Fibroblast of skin of right biceps (primary cell): ENCODE measurements at places on chromosomes 3 and 15.

DNA sequence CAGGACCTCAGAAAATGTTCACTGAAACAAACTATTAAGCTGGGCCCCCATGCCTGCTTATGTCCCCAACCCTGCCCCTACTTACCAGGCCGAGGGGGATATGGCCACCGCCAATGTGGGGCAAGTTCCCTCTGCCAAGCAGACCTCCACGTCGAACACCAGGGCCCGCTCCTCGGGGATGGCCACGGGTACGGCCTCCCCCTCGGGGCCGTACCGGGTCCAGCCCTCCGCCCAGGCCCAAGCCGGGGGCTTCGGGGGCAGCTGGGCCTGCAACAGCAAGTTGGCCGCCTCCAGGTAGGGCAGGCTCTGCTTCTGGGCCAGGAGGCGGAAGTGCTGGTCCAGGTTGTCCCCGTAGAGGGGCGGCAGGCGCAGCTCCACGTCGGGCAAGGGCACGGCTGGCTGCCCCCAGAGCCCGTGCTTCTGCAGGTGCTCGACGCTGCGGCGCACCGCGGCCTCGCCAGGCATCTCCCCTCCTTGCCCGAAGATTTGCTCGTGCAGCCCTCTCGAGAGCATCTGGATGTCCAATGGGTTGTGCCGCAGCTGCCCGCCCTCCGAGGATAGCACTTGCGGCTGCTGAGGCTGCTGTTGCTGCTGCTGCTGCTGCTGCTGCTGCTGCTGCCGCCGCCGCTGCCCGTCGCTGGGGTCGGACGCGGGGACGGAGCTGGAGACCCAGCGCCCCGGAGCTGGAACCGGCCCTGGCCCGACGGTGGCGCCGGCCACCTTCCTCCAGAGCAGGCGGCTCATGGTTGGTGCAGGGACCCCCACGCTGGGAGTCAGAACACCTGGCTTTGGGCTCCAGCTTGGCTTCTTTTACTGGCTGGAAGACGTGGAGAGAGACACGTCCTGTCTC lies 1.4 kb downstream of the POLG start:
- no peak for DNase-seq

DNA sequence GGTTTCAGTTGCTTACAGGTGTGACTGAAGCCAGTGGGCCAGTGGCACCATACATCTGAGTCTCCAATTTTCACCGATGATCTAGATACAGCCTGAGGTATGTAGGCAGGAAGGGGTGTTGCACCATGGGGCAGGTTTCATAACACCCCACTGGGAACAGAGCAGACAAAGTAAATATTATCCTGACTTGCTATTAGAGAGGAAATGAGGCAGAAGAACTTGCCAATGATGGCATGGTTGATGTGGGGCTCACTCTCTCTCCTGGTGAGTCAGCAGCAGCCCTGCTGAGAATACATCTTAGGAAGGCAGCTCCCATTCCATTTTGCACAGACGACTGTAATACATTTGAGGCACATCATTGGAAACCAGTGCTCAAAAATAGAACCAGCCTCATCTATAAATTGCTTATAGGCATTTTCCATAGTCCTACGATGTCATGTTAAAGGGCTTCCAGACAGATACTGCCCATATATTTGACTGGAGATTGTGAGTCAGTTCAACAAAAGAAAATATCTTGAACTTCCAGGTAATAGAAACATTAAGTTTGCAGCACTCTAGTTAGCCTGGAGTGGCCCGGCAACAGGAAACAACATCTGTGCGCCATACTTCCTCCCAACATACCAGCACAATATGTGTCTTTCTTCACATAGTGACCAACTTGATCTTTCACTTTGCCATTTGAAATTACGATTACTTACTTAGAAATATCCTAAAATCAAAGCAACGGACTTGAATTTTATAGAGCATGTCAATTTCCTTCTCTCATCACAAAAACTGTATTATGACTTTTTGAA lies 175.5 kb downstream of the NECTIN3 start:
- peak; percentile 79 for DNase-seq

DNA sequence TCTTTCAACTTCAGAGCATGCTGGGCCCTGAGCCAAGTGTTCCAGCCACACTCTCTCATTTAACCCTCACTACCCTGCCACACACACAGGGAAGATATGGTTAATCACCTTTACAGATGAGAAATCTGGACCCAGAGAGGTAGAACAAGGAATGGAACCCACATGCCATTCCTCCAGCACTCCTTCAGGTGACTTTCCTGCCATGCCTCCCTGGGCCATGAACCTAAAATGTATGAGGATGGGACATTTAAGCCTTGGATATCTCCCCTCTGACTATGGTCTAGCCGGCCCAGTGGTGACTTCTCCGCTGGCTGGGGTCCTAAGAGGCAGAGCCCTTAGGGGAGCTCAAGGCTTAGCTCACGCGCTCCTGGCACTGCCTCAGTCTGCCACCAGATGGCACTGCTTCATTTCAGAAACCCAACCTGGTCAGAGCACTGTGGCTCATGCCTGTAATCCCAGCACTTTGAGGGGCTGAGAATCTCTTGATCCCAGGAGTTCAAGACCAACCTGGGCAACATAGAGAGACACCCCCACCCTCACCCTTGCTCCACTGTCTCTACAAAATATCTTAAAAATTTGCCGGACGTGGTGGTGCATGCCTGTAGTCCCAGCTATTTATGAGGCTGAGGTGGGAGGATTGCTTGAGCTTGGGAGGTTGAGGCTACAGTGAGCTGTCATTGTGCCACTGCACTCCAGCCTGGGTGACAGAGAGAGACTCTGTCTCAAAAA lies 2.2 kb upstream of the DCAF1 start:
- DNase-seq: peak; percentile 62

GRCh38 chr3:46667061-46667621 lies 26.3 kb downstream of the ALS2CL start:
- DNase-seq: no peak

- no peak for DNase-seq
These were observed 38.8 kb downstream of the TRAT1 start for GRCh38 chr3:108861401-108861800.

DNA sequence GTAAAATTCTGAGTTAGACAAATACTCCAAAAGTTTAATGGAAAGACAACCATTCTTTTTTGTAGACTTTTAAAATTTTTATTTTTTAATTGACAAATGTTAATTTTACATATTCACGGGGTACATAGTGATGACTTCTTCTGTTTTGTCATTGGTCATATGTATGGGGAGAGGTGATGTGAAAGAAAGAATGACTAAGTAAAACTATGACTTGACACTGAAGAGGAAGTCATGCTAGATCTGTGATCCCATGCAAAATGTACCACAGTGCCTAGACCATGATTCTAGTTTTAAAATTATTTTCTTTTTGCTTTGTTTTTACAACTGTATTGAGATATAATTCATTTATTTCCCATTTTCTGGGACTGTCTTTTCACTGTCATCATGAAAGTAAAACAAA lies 281.6 kb downstream of the MBNL1 start:
- no peak for DNase-seq

DNA sequence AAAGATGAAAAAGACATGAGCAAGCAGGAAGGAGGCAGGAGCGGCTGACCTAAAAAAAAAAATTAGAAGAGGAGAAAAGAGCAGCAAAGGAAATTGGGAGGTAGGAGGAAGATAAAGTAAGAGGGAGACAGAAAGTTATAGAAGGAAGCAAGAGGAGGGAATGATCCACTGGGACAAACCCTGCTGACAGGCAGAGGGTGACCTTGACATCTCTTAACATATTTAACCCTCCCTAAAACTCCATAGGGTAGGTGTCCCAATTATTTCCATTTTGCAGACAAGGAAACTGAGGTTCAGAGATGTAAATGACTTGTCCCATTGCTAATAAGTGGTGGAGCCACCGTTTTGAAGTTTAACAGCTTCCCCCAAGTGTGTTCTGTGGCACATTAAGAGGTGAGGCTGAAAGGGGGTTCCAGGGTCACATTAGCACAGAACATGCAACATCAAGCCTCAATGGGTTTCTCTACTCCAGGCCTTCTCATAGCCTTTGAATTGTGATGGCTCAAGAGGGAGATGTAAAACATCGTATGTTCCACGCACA lies 37.4 kb upstream of the PRICKLE2 start:
- DNase-seq: no peak

DNA sequence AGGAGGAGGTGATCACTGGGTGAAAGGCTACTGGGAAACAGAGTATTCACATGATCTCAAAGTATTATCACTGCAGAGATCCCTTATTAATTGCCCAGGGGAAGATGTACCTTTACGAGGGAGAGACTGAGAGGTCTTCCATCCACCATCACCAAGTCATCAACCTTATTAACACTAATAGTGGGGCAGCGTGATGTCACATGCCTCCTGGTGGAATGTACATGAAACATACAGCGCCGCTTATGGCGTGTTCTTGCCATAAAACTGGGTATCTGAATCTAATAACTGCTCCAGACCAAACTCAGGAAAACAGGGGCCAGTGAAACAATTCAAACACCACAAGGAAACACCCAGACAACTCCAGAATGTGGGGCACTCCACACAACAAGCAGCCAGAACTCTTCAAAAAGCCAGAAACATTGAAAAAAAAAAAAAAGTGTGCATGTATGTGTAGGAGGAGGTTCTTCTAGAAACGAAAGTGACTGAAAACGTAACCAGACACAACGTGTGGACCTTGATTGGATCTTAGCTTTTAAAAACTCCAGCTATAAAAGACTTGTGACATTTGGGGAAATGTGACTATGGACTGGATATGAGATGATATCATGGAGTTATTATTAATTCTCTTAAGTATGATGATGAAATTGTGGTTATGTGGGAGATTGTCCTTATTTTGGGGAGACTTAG lies 4.6 kb downstream of the STIMATE start:
- DNase-seq: no peak

DNA sequence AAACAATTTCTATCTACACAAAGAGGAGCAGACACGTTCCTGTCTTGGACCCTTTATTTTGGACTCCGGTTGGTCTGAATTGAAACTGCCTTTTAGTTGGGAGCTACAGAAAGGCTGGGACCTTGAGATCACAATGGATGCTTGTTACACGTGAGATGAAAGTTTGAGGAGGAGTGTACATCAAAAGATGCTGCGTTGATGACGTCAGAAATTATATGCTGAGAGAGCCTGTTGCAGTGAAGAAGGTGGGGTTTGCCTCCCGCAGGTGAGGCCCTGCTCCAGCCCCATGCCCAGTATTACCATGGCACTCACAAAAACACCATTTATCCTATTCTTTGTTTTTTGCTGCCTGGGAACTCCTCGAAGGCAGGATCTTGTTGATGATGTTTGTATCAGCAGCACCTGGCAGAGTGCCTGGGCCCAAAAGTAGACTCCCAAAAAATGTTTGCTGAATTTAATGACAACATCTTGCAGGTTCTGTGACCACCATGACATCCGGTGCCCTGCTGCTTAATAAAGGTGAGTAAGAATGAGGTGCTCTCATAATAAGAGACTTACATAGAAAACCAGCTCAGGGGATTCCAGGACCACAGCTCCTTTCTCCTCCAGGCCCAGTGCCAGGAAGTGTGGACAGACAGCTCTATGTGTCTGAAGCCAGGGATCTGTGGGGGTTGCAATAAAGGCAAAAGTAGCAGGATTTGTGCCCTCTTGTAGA lies 136.1 kb upstream of the UBE2E1 start:
- DNase-seq: no peak

- no peak for DNase-seq
These were observed 1.5 kb downstream of the PBRM1 start for GRCh38 chr3:52684184-52684583.

DNA sequence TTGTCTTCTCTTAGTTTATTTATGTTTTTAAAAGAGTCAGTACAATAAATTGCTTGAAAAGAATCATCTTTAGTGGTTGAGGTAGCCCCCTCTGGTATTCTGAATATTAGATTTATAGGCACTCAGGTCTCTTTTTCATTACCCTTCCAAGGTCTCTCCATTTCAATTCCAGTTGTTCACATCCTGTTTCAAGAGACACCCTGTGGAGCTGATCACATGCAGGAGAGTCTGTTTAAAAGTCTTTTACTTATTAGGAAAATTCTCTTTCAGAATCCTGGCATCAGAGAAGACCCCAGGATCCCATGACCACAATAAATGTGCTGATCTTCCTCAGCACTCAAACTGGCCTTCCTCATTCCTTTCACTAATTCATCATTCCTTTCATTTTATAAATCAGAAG lies 195.7 kb downstream of the ZIC4 start:
- DNase-seq: no peak

DNA sequence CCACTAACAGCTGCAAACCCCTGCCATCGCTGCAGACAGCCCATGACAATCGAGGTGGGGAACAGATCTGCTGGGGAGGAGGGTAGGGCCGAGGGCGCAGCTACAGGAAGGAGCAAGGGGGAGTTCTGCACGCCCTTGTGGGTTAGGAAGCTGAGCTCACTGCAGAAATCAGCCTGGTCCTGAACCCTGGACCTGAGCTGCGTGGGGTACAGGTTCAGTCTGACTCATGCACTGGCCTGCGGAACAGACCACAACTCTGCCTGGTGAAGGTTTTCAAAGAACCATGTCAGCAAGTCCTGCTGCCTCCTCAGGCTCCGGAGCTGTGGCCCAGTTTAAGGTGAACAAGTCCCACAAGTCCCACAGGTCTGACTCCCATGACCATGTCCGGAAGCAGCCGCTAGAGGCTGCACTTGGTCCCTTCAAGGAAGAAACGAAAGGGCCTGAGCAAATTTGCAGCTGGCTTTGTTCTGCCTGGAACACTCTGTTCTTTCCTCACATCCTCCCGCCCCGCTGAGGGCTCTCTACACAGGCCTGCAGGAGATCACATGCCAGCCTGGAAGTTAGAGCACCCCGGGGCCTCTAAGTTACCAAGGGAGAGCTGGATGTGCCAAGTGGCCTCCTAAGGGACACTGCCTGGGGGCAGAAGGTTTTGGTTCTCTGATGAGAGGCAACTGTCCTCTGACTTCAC lies 49.4 kb upstream of the AKAP13 start:
- peak; percentile 90 for DNase-seq

DNA sequence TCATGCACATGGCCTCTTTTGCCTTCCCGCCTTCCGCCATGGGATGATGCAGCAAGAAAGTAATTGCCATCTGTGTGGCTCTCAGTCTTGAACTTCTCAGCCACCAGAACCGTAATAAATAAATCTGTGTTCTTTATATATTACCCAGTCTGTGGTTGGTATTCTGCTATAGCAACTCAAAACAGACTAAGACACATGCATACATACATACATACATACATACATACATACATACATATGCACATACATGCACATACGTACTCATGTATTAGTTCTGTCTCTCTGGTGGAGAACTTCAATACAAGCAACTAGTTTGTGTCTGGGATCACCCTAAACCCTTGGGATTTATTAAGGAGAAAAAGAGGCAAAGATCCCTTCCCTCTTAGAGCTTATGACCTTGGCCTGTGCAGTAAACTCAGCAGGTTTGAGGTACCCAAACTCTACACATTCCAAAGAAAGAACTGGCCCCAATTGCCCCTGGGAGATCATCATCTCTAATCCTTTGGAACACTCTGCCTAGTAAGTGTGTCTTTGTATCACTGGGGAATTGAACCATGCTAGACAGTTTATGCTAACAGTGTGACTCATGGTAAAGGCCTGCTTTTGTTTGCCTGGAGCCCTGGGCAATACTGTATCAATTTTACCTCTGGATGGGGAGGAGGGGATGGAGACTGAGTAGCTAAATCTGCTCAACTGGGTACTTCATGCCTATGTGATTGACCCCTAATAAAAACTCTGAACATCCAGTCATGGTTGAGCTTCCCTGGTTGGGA lies 115.6 kb upstream of the LMCD1 start:
- peak; percentile 66 for DNase-seq

GRCh38 chr3:108450444-108450843 lies 60.0 kb downstream of the MYH15 start:
- DNase-seq: no peak

GRCh38 chr15:45481135-45481534 lies 41.4 kb downstream of the SLC30A4 start:
- DNase-seq: no peak
